ENCODE measurements at places on chromosomes 2 and 18. TPM values are rescaled to one million over a fixed set of nuclear protein-coding genes. Genes with fewer than 3 reads are reported as not detected.

Gene ALS2
- total RNA-seq, result 16.5 TPM

Gene APCDD1
- total RNA-seq, result 98.4 TPM

DNA sequence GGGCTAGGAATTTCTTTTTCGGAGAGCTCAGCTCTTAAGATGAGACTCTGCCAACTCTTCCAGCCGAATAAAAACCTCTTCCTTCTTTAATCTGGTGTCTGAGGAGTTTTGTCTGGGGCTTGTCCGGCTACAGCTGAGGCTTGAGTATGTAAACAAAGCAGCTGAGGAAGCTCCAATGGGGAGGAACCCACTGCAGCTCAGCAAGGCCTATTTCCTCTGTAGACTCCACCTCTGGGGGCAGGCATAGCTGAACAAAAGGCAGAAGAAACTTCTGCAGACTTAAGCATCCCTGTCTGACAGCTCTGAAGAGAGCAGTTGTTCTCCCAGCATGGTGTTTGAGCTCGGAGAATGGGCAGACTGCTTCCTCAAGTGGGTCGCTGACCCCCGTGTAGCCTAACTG, 838.7 kb downstream of the CCDC85A start:
- DNase-seq, result no peak

GRCh38 chr2:229474125-229474524, 203.0 kb upstream of the PID1 start:
- no peak for DNase-seq

DNA sequence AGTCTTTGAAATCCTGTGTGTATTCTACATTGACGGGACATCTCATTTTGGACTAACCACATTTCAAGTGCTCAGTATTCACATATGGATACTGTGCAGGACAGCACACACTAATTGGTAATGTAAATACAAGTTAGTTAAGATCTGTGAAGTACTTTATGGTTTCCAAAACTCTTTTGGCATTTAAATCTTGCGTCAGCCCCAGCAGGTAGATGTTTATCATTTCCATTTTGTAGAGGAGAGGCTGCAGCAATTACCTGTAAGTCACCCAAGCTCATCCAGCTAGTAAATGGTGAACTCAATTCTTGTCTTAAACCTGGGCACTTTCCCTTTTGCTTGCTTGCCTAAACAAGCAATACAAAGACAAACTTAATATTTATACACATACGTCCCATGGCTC, 1.6 kb upstream of the NAGK start:
- DNase-seq, result no peak

DNA sequence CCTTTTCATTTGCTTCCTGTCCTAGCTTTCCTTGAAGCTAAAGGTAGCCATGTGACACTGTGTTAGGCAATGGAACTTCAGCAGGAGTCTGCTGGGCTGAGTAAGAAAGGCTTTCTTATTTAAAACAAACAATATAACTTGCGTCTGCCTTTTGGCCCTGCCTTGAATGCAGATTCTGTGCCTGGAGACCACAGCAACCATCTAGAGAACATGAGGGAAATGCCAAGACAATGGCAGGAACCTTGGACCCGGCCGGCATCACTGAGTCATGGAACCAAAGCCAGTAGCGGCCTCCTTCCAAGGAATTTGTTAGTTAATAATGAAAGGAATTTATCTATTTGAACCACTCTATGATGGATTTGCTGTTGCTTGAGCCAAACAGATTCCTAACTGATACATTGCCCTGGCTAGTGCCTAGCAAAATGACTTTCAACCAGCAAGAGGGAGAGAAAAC, 207.5 kb upstream of the EPHA4 start:
- DNase-seq, result no peak
